ENCODE measurements at places on chromosomes 6 and 20.

DNA sequence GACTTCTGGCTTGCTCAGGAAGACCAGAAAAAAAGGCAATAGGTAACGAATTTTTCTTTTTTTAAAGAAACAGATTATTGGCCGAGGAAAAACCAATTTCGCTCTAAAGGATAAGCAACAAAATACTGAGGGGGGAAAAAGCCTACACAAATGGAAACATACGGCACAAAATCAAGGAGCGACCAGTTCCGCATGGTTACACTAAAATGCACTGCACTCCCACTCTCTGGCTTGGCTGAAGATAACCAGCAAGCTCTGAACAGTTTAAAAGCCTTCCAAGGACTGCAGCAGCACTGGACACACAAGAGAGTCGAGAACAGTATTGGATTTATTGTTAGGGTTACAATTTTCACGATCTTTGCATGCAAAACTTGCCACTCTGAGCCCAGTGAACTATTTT, 881 bp upstream of the MAP7 start:
- DNase-seq = no peak

DNA sequence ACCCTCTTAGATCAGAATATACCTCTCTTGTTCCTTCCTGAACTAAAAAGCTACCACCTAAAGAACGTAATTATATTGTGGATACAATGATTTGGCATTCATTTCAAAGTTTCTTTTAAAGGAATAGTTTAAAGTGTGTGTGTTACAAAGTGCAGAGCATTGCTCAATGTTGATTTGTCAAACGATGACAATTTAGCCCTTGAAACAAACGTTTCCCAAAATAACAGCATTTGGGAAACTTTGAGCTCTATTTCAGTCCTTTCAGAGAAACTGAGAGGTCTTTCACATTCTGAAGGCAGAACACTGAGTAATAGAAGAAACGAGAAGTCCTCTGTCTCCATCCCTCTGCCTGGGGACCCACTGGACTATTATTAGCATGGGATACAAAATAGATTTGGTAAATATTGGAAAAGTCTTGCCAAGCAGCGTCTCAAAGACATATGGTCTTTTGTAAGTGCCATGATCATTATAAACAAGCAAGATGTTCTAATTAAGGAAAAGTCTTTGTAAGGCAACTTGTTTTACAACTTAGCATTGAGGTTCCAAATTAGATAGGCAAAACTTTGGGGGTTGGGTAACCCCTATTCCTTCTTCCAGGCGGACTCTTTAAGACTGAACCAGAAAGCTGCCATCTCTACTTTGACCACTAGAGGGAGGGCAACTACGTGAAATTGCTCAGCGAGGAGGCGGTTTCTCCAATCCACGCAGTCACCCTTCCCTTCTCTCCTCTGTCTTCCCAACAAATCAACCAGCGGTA, 208.8 kb downstream of the RNF144B start:
- DNase-seq = peak; percentile 87

GRCh38 chr6:29531668-29532067, 27.9 kb downstream of the UBD start:
- DNase-seq = no peak

GRCh38 chr6:43953794-43954310, 173.4 kb downstream of the MRPL14 start:
- DNase-seq = no peak

- DNase-seq = no peak
These were observed 81.5 kb upstream of the F13A1 start for GRCh38 chr6:6402006-6402405.

DNA sequence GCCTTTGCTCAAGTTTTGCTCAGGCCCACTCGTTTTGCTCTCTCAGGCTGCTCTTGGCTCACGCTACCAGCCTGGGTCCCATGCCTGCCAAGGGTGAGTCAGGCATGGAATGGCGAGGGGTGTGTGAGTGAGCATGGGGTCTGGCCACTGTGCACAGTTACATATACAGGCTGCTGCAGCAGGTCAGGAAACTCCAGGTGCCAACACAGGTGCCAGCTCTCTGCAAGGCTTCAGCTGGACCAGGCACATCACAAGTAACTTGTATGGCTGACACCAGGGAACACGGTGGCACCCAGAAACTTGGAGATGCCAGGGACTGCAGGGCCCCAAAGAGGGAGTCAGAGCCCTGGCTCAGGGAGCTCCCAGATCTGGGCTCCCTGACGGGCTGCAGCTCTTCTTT, 146.8 kb downstream of the BTBD3 start:
- no peak for DNase-seq

GRCh38 chr20:38269040-38269439, 8.5 kb upstream of the KIAA1755 start:
- DNase-seq = no peak

DNA sequence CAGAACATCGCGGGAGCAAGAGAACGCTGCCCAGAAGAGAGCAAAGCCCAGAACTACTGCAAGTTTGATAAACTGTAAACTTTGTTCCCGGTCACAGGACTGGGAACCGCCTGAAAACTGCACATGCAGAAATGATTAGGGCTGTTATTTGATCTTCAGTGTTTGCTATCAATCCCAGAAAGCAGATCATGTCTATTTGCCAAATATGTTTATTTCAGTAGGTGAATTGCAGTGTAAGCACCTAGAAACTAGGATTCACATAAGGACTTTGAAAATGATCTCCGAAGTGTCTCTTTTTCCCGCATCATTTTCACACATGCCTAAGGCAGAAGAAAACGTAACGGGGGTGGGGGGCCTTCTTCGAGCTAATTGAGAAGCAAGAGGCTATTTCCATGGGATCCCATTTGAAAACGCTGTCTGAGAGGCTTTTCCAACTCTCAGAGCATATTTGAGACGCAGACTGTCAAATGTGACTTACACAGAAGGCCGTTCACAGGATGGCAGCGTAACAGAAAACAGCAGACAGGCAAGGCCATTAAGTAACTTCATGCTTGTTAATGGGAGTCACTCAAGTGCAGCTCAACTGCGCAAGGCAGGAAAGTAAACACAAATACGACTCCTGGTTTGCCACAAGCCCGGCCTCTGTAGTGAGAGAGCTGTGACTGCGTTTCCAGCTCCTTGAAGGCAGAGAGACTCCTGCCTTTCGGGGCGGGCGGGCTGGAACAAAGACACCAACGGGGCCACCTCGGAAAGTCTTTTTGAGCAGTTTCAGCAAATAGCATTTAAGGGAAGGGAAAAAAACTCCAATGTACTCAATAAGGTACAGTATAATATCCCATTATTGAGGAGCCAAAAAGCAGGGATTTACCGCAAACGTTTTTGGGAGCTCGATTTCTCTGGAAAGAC, 144.7 kb upstream of the ZNF217 start:
- peak; percentile 63 for DNase-seq

GRCh38 chr6:53327017-53327395, 21.7 kb downstream of the ELOVL5 start:
- no peak for DNase-seq

- no peak for DNase-seq
These were observed 39.8 kb upstream of the EDN1 start for GRCh38 chr6:12250383-12250770.

- no peak for DNase-seq
These were observed 3.1 kb downstream of the JAG1 start for GRCh38 chr20:10670501-10671220.

GRCh38 chr20:14928083-14928482, 590.7 kb upstream of the FLRT3 start:
- no peak for DNase-seq

DNA sequence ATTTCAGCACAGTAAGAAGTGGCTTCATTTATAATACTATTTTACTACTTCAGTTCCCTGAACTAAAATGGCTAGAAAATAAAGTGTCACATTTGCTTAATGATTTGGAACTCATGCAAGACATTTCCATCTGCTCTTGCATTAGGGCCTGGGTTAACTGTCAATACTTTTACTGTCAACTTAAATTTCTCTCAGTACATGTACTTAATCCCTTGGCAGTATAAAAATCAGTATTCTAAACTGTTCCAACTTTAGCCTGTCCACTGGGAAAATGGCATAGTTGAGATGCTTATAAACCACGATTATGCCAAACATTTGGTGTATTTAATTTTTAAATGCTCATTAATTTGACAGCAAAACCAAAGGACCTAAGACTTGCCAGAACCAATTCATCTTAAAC, 154.5 kb downstream of the ASCC3 start:
- DNase-seq = no peak

GRCh38 chr6:155970876-155971708, 515.5 kb upstream of the NOX3 start:
- DNase-seq = no peak

DNA sequence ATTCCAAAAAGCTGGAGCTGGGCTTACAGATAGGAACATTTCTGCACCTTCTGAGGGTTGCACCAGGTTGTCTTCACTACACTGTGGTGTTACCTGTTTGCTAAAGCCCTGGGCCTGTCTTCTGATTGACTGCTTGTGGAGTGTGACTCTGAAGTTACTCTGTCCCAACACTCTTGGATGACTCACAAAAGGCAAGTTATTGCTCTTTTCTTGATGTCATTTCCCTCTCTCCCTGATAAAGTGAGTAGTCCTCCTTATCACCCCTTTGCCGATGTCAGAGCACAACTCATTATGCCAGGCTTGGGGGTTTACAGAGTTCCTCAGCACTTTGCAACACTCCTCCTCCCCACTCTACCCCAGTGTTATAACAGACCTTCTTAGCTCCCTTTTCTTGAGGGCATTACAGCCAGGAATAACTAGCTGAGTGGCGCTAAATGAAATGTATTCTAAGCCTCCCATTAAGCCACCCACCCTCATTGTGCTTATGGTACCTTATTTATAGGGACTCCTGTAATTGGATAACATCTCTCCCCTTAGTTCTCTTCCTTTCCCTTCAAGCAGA, 36.1 kb upstream of the NKX2-4 start:
- DNase-seq = no peak

Measured in Ammon's horn (tissue), 1 donor.